Right cardiac atrium (tissue), 5 donors: ENCODE measurements at places on chromosomes 2 and 18. TPM values are rescaled to one million over a fixed set of nuclear protein-coding genes. Genes with fewer than 3 reads are reported as not detected.

Gene IGFBP2
- 105 TPM for total RNA-seq

Gene CCL20
- total RNA-seq = not detected

Gene RGPD4
- total RNA-seq = 0.22 TPM

Gene TDRD15
- not detected for total RNA-seq

Gene MERTK
- total RNA-seq = 11.4 TPM
